ENCODE measurements at places on chromosomes 13 and 19.

DNA sequence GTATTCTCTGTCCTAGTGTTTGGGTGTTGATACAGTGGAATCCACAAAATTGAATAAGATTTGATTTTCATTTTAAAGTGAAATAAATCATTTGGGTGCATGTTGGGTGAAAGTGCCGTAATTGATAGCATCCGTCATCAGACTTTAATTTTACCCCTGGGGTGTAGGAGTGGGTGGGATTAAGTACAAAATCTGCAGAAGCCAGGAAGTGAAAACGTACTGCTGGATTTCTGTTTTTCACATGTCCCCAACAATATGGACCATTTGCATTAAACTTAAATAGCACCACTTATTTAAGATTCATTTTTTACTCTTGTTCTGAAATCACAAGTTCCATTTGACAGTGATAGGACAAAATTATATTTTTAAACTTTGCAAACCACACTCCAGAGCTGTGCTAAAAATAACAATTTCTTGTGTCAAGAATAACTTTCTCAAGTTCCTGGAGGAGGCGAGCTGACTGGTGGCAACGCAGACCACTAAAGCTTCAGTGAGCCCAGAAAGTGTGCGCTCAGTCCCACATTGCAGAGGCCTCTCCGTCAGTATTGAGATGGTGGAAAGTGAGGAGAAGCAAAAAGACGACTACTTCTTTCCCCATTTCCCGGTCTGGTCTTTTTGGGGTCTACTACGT is 71.3 kb downstream of the ARHGEF7 start:
- no peak for DNase-seq

DNA sequence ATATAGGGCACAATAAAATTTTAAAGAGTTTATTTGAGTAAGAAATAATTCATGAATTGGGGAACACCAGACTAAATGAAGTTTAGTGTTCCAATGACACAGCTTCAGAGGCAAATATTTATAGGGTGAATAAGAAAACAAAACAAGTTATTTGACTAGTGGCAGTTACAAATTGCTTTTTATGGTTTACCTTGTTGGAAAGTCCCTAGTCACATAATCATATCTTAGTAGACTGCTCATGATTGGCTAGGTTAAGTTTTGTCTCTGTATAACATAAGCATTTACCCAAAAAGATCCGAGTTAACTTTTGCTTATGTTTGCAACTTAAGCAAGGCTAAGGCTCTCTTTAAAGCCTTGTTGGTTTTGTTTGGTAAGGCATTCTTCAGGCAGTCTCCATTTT is 224.7 kb upstream of the MIR17HG start:
- DNase-seq, result no peak

DNA sequence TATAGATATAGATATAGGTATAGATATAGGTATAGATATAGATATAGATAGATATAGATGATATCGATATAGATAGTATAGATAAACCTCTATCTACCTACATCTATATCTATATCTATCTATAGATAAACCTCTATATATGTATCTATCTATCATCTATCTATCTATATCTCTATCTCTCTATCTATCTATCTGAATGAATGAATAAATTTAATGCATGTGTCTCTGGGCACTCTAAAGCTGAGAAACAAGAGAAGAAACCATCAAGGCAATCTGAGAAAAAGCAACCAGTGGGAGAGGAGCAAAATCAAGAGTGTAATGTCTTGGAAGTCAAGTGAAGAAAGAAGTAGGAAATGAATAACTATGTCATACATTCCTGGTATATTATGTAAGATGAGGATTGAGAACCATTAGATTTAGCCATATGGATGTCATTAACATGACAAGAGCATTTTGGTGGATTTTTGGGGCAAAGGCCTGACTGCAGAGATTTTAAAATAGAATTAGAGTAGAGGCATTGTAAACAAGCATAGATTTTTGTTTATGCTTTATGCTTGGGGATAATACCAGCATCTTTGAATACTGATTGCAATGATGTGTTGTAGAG is 1262.7 kb upstream of the MIR17HG start:
- DNase-seq, result no peak

DNA sequence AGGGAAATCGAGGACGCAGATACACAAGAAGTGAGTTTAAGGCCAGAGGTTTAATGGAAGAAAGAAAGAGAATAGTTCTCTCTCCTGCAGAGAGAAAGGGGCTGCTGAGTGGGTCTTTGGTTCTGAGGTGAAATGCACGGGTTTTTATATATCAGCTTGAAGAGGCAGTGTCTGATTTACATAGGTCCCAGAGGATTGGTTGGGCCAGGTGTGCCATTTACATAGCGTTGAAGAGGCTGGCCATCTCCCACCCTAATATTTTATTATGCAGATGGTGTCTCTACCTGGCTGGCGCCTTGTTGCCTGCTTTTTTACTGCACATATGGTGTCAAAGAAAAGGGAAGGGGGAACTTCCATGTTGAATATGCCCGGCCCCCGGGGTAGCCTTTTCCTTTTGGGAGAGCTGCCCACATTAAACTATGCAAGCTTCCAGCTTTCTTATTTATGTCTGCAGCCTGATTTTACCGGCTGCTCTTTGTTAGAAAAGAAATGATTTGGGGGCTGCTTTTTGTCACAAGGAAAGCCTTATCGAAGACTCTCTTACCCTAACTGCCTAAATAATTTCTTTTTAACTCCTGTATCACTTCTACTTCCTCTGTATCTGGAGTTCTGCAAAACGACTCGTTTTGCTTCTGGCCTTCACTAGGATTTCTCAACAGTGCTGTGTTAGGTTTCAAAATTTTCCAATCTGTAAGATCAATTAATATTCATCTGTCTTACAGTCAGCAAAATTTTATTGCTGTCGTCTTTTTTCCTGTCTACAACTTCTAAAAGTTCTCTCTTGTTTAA is 268.5 kb downstream of the B3GLCT start:
- DNase-seq, result no peak

GRCh38 chr13:100954430-100955305 is 280.1 kb upstream of the TMTC4 start:
- no peak for DNase-seq

DNA sequence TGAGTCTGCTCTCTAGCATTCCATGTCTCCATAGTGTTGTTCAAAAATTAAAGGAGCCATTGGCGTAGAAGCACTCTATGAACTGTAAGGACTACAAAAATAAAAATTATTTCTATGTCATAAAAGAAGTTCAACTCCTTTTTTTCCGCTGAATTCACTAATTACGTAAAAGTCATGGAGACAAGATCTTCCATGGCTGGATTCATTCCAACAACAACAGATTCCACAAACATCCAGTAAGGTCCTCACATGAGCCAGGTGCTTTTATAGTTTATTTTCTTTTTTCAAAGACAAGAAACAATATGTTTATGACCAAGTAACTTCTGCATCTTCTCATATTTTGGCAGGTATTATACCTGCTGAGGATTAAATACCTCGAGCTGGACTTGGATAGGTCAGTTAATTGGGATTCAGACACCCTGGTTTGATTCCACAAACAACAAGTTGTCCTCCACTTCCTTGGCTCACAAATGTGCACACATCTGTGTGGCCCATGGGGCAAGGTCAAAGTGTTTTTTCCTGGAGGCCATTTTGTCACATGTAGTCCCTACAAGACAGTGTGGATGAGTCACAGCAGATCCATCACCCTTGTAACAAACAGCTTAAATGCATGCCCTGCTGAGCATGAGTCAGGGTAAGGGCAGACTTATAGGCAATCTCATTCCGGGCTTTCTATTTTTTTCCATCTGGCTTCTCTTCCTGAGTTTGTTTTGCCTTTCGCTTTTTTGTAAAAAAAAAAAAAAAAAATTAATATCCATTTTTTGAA is 475.6 kb downstream of the COG6 start:
- no peak for DNase-seq

DNA sequence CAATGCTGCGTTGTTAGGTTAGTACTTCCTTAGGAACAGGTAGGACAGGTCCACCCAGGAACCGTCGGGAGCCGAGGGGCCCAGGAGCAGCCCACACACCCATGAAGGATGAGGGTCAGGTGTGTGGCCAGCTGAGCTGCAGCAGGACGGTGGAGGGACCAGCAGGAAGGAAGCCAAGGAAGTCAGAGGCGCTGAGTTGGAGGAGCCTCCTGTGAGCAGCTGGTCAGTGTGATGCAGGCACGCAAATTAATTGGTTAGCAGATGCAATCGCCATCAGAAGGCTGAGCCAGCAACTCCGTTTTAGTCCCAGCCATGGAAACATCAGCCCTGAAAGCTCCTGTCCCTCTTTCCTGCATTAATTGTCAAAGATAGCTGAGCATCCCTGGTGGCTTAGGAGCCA is 114.9 kb upstream of the SOX1 start:
- no peak for DNase-seq

DNA sequence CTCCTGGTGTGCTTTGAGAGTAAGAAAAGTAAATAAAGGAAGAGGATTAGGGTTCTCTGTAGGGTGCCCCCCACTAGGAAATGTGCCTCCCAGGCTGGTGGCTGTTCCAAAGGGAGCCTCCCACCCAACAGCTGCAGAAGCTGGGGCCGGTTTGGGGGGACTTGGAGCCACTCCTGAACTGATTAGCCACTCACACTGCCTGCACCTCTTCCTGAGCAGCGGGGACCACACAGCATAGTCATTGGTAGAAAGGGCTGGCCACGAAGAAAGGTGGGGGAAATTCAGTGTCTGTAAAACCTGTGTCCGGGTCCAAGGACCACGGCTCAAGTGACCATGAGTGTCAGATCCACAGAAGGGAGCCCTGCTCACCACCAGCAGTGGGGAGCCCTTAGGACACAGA is 55.6 kb downstream of the SPACA7 start:
- DNase-seq, result no peak

GRCh38 chr19:32406161-32407003 is 812 bp downstream of the DPY19L3 start:
- no peak for DNase-seq
